ENCODE measurements at places on chromosomes 2 and 18.

GRCh38 chr2:74688881-74689280 is 34.8 kb downstream of the SEMA4F start:
- H3K27me3 ChIP-seq: peaks cover 12% of the 10 kb centered on the region
- H3K27ac ChIP-seq: no peak overlapping the region
- no peaks in the 10 kb centered on the region for H3K4me1 ChIP-seq
- no peaks in the 10 kb centered on the region for H3K36me3 ChIP-seq
- no peak overlapping the region for H3K4me3 ChIP-seq
- no peak for DNase-seq

DNA sequence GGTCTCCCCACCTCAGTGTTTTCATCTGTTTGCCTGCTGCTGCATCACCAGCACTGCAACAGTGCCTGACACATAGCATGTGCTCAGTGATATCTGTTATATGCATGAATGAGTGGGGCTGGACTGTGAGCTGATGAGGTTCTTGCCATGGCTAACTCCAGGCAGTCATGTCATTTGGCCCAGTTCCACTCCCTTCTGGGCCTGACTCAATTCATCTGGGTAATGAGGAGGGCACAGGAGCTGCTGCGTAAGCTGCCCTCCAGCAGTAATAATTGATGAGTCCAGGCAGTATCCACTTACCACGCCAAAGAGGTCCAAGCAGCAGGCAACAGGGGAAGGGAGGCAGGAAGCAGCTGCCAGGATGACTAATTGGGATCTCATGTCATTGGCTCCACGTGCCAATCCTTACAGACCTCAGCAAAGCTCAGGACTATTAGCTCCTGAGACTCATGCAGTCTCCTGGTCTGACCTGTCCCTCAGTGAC is 34.1 kb upstream of the MAT2A start:
- H3K27me3 ChIP-seq: peaks cover 12% of the 10 kb centered on the region
- H3K27ac ChIP-seq: no peak overlapping the region
- no peaks in the 10 kb centered on the region for H3K36me3 ChIP-seq
- no peaks in the 10 kb centered on the region for H3K4me1 ChIP-seq
- no peak for DNase-seq

DNA sequence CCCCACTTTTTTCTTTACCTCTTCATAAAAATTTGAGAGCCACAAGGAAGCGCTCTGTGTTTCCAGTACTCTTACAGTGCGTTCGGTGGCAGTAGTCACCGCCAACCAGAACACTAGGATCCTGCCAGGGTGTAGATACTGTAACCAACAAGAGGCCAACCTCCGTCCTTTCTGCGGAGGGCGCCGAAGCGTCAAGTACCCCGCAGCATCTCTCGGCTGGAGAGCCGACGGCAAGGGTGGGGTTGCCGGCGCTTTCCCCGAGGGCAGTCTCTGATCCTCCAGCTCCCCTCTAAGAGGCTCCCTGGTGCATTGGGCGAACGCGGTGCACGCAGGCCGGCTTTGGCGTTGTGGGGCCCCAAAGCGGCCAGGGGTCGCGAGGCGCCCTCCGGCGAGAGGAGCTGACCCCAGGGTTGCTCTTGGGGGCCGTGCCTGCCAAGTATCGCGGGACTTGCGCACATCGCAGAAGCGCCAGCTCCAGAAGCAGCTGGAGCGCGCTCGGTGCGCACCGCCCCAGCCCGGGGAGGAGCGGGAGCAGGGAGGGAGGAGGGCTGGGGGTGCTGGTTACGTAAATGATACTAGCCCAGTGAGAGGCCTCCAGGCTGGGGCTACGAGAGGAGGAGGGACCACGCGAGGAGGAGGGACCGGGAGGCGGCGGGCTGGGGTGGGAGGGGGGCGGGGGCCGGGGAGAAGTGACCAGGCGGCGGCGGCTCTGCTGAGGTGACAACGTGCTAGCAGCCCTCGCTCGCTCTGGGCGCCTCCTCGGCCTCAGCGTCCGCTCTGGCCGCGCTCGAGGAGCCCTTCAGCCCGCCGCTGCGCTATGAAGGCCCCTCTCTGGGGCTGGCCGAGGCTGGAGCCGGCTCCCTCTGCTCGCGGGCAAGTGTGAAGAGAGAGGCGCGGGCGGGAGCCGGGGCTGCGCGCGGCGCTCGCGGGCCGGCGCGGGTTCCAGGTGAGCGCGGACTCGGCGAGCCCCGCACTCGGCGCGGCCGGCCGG is at the start of gene GALNT13:
TSS of gene GALNT13 (plus strand) at position 692 of the 991 bp plus-strand sequence.
- peak; percentile 21 for DNase-seq
- H3K36me3 ChIP-seq: no peaks in the 10 kb centered on the region
- H3K4me1 ChIP-seq: peaks cover 3% of the 10 kb centered on the region
- H3K4me3 ChIP-seq: no peak within 1 kb of the TSS

DNA sequence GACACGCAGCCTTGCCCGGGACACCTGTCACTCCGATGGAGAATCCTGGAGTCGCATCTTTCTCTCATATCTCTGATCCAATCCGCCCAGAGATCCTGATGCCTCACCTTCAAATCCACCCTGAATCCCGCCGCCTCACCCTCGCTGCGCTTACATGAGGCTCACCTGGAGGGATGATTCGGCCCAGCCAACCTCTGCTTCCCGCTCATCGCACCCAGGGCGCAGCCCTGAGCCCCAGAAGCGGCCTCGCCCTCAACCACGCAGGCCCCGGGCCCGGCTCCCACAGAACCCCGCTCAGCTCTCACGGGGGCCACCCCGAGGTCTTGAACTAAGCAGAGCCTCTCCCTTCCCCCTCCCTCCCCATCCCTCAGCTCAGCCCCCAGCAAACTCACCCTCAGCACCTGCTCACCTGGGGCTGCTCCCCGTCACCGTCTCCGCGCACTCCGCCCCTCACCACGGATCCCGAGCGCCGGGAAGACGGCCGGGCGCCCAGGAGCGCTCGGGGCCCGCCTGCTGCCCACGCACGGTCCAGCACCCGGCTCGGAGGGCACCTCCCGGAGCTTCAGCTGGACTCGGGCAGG is 160.0 kb downstream of the NDUFA10 start:
- DNase-seq: no peak
- H3K27me3 ChIP-seq: no peaks in the 10 kb centered on the region
- no peaks in the 10 kb centered on the region for H3K36me3 ChIP-seq
- H3K27ac ChIP-seq: no peak overlapping the region
- H3K4me1 ChIP-seq: peaks cover 5% of the 10 kb centered on the region

DNA sequence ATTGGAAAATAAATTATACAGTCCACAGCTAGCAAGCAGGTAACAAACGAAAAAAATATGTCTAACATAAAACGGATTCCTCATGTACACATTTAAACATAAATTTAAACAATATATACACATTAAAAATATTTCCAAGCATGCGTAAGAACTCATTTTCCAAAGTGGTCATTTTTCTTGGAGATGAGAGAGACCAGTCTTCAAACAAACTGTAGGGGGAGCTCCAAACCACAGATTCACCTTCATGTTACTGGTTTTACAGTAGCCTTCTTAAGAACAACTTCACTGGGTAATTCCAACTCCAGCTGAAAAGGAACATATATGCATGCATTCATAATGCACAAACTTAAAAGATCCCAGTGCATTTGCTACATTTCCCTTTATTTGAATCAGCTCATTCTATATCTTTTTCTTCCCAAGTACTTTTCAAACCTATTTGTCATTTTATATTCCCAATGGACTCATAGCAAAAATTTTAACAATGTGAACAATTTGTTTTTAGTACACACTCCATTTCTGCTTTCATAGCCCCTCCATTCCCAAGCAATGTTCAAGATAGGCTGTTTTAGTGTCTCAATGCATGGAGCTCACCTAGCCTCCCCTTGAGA is 4.7 kb upstream of the STAMBP start:
- peaks cover 14% of the 10 kb centered on the region for H3K4me1 ChIP-seq
- H3K36me3 ChIP-seq: peaks cover 2% of the 10 kb centered on the region
- H3K27ac ChIP-seq: no peak overlapping the region
- peaks cover 7% of the 10 kb centered on the region for H3K27me3 ChIP-seq
- peak; percentile 43 for DNase-seq

- H3K36me3 ChIP-seq: no peaks in the 10 kb centered on the region
- DNase-seq: peak; percentile 74
- no peak overlapping the region for H3K4me3 ChIP-seq
- H3K4me1 ChIP-seq: no peaks in the 10 kb centered on the region
Measured at GRCh38 chr2:44981714-44982108, 27.5 kb downstream of the SIX2 start.

DNA sequence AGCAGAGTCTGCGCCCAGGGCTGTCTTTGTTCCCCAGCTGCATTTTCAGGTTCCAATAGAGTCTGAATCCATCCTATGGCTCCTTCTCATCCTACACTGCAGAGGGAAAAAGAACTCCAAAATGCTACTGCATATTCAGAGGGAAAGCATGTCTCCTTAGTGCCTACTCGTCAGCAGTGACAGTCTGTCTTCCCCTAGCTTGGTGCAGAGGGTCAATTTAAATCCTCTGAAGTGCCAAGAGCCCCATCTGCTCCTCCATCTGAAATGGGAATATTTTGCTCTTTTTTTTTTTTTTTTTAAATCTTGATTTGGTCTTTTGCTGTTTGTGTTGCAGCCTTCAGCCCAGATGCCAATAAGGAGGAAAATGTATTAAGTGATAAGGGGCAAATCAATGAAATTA is 199.3 kb downstream of the RNF144A start:
- H3K27me3 ChIP-seq: no peaks in the 10 kb centered on the region
- H3K36me3 ChIP-seq: peaks cover 11% of the 10 kb centered on the region
- H3K4me3 ChIP-seq: no peak overlapping the region
- no peaks in the 10 kb centered on the region for H3K4me1 ChIP-seq
- DNase-seq: no peak

- peaks cover 4% of the 10 kb centered on the region for H3K36me3 ChIP-seq
- H3K4me3 ChIP-seq: no peak overlapping the region
- H3K27ac ChIP-seq: no peak overlapping the region
- H3K4me1 ChIP-seq: peaks cover 9% of the 10 kb centered on the region
- no peak for DNase-seq
Measured at GRCh38 chr2:191611614-191612013, 66.3 kb upstream of the NABP1 start.

DNA sequence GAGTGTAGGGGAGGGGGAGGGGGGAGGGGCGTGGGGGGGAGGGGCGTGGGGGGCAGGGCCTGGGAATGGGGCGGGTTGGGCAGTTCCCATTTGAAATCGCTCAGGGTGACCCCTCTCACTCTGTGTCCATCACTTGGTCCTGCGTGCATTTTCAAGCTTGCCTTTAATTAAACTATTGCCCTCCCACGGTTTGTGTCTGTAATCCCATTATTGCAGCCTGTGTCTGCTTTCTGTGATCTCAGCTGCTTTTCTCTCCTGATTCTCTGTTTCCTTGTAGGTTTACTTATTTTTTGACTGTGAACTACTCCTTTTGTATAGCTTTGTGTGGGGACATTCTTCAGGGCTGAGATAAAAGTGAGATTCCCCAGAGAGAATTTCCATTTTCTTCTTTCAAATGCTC is 1.3 kb downstream of the DCDC2C start:
- H3K27me3 ChIP-seq: peaks cover 34% of the 10 kb centered on the region
- no peaks in the 10 kb centered on the region for H3K4me1 ChIP-seq
- H3K36me3 ChIP-seq: no peaks in the 10 kb centered on the region
- no peak for DNase-seq
- no peak overlapping the region for H3K27ac ChIP-seq

DNA sequence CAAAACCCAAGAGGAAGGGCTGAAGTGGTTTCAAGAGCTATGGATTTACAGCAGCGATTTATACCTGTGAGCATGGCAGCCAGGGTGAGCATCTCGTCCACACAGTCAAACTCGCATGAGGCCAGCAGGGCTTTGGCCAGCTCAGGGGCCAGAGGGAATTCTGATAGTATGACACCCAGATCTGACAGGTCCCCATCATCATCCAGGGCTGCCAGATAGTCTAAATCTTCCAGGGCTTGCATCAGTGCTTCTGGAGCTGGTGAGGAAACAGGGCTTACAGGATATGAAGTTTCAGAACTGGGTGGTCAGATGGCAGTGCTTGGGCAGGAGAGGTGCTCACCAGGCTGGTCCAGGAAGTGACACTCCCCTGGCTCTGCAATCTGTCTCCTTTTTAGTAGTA is 3.5 kb downstream of the DQX1 start:
- peaks cover 23% of the 10 kb centered on the region for H3K4me1 ChIP-seq
- H3K4me3 ChIP-seq: no peak overlapping the region
- peaks cover 22% of the 10 kb centered on the region for H3K36me3 ChIP-seq
- no peak overlapping the region for H3K27ac ChIP-seq
- DNase-seq: no peak

DNA sequence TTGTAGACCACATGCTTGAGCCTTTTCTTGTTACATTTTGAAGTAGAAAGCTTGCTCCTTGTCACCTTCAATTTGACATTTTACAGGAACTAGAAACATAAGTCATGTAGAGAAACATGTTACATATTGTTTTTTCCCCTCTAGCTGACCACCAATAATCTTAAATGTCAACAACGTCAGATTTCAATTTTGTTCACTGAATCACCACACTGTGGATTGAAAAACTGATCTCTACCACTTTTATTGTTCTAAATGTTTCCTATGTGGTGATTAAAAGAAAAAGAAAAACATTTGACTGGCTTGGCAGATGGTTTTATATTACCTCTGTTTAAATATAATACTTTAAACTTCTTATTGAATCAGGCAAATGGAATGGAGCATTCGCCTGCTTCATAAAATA is 87.7 kb downstream of the DSEL start:
- no peaks in the 10 kb centered on the region for H3K4me1 ChIP-seq
- H3K27me3 ChIP-seq: no peaks in the 10 kb centered on the region
- no peak overlapping the region for H3K27ac ChIP-seq
- H3K36me3 ChIP-seq: no peaks in the 10 kb centered on the region

GRCh38 chr2:219713110-219713509 is 85.7 kb downstream of the SLC4A3 start:
- no peak for DNase-seq
- H3K4me1 ChIP-seq: no peaks in the 10 kb centered on the region
- peaks cover 13% of the 10 kb centered on the region for H3K27me3 ChIP-seq
- H3K4me3 ChIP-seq: no peak overlapping the region

GRCh38 chr2:57376985-57377384 is 669.6 kb upstream of the VRK2 start:
- H3K4me1 ChIP-seq: no peaks in the 10 kb centered on the region
- H3K27ac ChIP-seq: no peak overlapping the region
- no peak for DNase-seq
- H3K4me3 ChIP-seq: no peak overlapping the region

- H3K36me3 ChIP-seq: no peaks in the 10 kb centered on the region
- no peak overlapping the region for H3K4me3 ChIP-seq
- H3K4me1 ChIP-seq: peaks cover 7% of the 10 kb centered on the region
- H3K27ac ChIP-seq: no peak overlapping the region
- DNase-seq: no peak
- peaks cover 67% of the 10 kb centered on the region for H3K27me3 ChIP-seq
Measured at GRCh38 chr18:80170395-80171053, 61.5 kb downstream of the ADNP2 start.

DNA sequence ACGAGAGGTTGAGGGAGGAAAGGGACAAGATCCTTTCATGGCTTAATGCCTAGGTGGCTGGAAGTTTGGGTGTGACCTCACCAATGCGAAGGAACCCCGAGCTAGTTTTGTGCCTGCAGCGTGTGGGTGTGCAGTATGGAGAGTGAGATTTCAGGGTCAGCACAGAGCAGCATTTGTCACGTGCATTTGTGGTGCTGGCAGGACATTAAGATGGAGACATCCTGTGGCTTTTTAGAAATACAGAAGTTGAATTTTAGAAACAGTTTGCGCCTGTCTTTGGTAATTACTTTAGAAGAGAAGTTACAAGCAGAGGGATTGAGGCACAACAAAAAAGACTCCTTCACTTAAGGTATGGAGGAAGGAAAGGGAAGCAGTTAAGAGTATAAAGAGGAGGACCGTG is 258.2 kb upstream of the THUMPD2 start:
- H3K4me3 ChIP-seq: no peak overlapping the region
- H3K36me3 ChIP-seq: no peaks in the 10 kb centered on the region
- H3K27ac ChIP-seq: no peak overlapping the region
- no peak for DNase-seq
- no peaks in the 10 kb centered on the region for H3K27me3 ChIP-seq

Data from activated naive CD4-positive, alpha-beta T cell treated with anti-CD3 and anti-CD28 coated beads, Interleukin-2, amount 10 ng/mL, durations not matched to agents 7 days and 5 days (primary cell).